Heart right ventricle (tissue), 16 donors: ENCODE measurements at places on chromosomes 4 and X. TPM values are rescaled to one million over a fixed set of nuclear protein-coding genes. Genes with fewer than 3 reads are reported as not detected.
A peak's percentile ranks its signal among the peaks of the same experiment; 100 is the strongest.

The DOK7 gene
- polyA plus RNA-seq, result 61.5 TPM

- no peaks in the 10 kb centered on the region for H3K4me1 ChIP-seq
- no peaks in the 10 kb centered on the region for H3K27me3 ChIP-seq
- H3K27ac ChIP-seq, result no peak overlapping the region
These were observed 501.6 kb upstream of the SMIM31 start for GRCh38 chr4:164252286-164252685.

The FGFBP2 gene
- polyA plus RNA-seq, result 2.3 TPM

- H3K4me1 ChIP-seq, result no peaks in the 10 kb centered on the region
- H3K27ac ChIP-seq, result no peak overlapping the region
- no peak for DNase-seq
These were observed 318.4 kb downstream of the PPP3CA start for GRCh38 chr4:101028886-101029285.

GRCh38 chr4:25109511-25109910 lies 50.7 kb downstream of the SEPSECS start:
- no peaks in the 10 kb centered on the region for H3K36me3 ChIP-seq
- no peak for DNase-seq
- H3K4me3 ChIP-seq, result no peak overlapping the region

DNA sequence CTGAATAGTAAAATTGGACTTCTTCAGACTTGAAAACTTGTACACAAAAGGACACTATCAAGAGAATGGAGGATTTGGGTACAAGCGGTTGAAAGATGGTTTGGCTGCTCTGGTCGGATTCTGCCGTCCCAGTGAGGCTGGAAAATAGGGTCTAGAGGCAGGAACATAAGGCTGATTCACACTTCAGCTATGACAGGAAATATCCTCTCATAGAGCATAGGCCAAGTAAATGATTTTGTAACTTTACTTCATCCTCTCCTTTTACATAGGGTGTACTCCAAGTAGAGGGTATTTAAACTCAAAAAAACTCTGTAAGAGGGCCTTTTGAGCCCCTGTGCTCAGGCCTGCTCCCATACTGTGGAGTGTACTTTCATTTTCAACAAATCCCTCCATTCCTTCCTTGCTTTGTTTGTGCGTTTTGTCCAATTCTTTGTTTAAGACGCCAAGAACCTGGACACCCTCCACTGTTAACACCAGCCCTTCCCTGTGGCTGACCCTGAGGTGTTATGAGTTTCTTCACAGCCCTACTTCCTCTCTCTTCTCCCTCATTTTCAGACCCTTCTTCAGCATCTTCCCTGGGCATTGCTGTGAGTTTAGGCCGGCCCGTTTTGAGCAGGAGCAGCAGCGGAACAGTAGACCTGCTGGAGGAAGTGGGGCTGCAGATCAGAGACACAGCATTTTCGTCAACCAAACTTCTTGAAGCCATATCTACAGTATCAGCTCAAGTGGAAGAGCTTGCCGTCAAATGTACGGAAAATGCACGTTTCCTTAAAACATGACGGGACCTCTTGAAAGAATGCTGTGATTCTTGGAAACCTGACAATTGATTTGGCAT lies 7.2 kb downstream of the PGAM4 start:
- no peak overlapping the region for H3K4me3 ChIP-seq
- no peaks in the 10 kb centered on the region for H3K27me3 ChIP-seq
- H3K27ac ChIP-seq, result no peak overlapping the region
- no peaks in the 10 kb centered on the region for H3K4me1 ChIP-seq

- no peak overlapping the region for H3K4me3 ChIP-seq
- H3K4me1 ChIP-seq, result peaks cover 33% of the 10 kb centered on the region
- H3K27ac ChIP-seq, result no peak overlapping the region
- no peaks in the 10 kb centered on the region for H3K27me3 ChIP-seq
- no peaks in the 10 kb centered on the region for H3K36me3 ChIP-seq
These were observed 37.1 kb downstream of the TRIM2 start for GRCh38 chr4:153241295-153241694.

The PLP1 gene
- polyA plus RNA-seq, result 2.7 TPM

The PLXNB3 gene
- polyA plus RNA-seq, result 8.1 TPM

The CC2D2A gene
- polyA plus RNA-seq, result 3.2 TPM

The SSX2B gene
- not detected for polyA plus RNA-seq

DNA sequence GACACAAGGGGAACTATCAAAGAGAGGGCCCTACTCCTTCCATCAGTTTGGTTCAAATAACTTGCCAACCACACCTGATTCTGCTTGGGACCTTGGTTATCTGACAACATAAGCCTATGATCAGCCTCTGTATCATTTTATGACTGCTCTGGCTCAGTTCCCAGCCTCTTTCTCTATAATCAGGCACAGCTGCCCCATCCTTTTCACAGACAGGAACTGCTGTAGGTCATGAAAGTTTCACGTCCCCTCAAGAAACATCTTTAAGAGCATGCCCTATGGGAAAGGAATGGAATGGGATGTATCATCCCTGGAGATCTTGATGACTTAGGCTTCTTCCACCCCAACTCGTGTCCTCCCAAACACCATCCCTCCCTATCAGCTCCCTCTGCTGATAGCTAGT lies 243.4 kb downstream of the AR start:
- H3K4me3 ChIP-seq, result no peak overlapping the region
- H3K4me1 ChIP-seq, result no peaks in the 10 kb centered on the region
- H3K27me3 ChIP-seq, result no peaks in the 10 kb centered on the region
- no peaks in the 10 kb centered on the region for H3K36me3 ChIP-seq
- H3K27ac ChIP-seq, result no peak overlapping the region

The PCDH7 gene
- 12.2 TPM for polyA plus RNA-seq

The HSFX1 gene
- 0.58 TPM for polyA plus RNA-seq

The MED12 gene
- 10.8 TPM for polyA plus RNA-seq

DNA sequence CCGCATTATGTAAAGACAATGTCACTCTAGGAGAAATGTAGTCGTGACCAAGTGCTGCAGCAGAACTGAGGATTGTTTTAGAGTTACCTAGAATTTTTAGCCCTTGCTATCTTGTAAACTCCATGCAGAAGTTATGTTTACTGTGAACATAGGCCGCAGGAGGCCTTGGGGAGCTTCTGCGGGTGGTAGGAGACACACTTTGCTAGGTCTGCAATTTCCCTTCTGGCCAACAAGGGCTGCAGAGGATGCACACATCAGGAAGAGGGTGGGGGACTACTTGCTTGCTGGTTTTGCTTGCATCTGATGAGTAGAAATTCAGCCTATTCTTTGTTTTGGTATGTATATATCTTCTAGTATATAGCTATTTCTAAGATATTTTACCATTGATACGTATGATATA lies 23.1 kb downstream of the BANK1 start:
- H3K4me1 ChIP-seq, result no peaks in the 10 kb centered on the region
- H3K27ac ChIP-seq, result no peak overlapping the region
- DNase-seq, result no peak

GRCh38 chr4:83591056-83591455 lies 55.1 kb downstream of the GPAT3 start:
- peaks cover 21% of the 10 kb centered on the region for H3K4me1 ChIP-seq
- no peaks in the 10 kb centered on the region for H3K27me3 ChIP-seq
- no peak overlapping the region for H3K4me3 ChIP-seq
- H3K27ac ChIP-seq, result no peak overlapping the region

The WNK3 gene
- 0.36 TPM for polyA plus RNA-seq

- H3K27ac ChIP-seq, result no peak overlapping the region
- H3K27me3 ChIP-seq, result no peaks in the 10 kb centered on the region
- H3K36me3 ChIP-seq, result no peaks in the 10 kb centered on the region
- H3K4me3 ChIP-seq, result no peak overlapping the region
- H3K4me1 ChIP-seq, result no peaks in the 10 kb centered on the region
These were observed 39.7 kb downstream of the VSIG4 start for GRCh38 chrX:66000178-66000577.

The ARMCX5 gene
- 2.2 TPM for polyA plus RNA-seq

DNA sequence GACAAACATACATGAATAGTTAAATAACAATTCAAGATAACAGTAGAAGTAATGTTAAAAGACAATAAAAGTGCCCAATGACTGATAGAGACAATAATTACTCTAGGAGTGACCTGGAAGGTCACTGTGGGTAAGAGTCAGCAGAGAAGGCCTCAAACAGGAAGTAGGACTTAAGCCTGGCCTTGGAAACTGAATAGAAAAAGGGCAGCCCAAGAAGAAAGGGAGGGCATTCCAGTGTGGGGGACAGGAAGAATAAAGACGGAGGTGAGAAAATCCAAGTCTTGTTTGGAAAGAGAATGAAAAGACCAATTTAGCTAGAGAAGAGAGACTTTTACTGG lies 6.0 kb downstream of the P2RY4 start:
- no peak overlapping the region for H3K27ac ChIP-seq
- no peak overlapping the region for H3K4me3 ChIP-seq
- no peak for DNase-seq
- H3K27me3 ChIP-seq, result no peaks in the 10 kb centered on the region
- H3K4me1 ChIP-seq, result no peaks in the 10 kb centered on the region

GRCh38 chrX:153900831-153901752 lies 3.4 kb upstream of the AVPR2 start:
- H3K27me3 ChIP-seq, result peaks cover 64% of the 10 kb centered on the region
- no peaks in the 10 kb centered on the region for H3K4me1 ChIP-seq
- H3K4me3 ChIP-seq, result no peak overlapping the region
- H3K36me3 ChIP-seq, result no peaks in the 10 kb centered on the region

GRCh38 chrX:9947131-9947794 lies 19.9 kb upstream of the CLDN34 start:
- no peak overlapping the region for H3K4me3 ChIP-seq
- H3K36me3 ChIP-seq, result no peaks in the 10 kb centered on the region
- H3K27me3 ChIP-seq, result no peaks in the 10 kb centered on the region
- DNase-seq, result no peak
- no peak overlapping the region for H3K27ac ChIP-seq

- H3K4me3 ChIP-seq, result no peak overlapping the region
- no peaks in the 10 kb centered on the region for H3K36me3 ChIP-seq
- no peaks in the 10 kb centered on the region for H3K4me1 ChIP-seq
- no peak overlapping the region for H3K27ac ChIP-seq
- no peak for DNase-seq
- no peaks in the 10 kb centered on the region for H3K27me3 ChIP-seq
These were observed 13.6 kb downstream of the UVSSA start for GRCh38 chr4:1360423-1361283.

- no peaks in the 10 kb centered on the region for H3K27me3 ChIP-seq
- H3K27ac ChIP-seq, result no peak overlapping the region
- H3K36me3 ChIP-seq, result no peaks in the 10 kb centered on the region
- no peak overlapping the region for H3K4me3 ChIP-seq
- DNase-seq, result no peak
These were observed 1665.0 kb upstream of the TENM3 start for GRCh38 chr4:180578175-180578574.

- H3K27ac ChIP-seq, result no peak overlapping the region
- no peaks in the 10 kb centered on the region for H3K4me1 ChIP-seq
- no peaks in the 10 kb centered on the region for H3K27me3 ChIP-seq
- H3K36me3 ChIP-seq, result no peaks in the 10 kb centered on the region
These were observed 2.3 kb downstream of the XKRX start for GRCh38 chrX:100926453-100926852.

- H3K27me3 ChIP-seq, result no peaks in the 10 kb centered on the region
- H3K36me3 ChIP-seq, result no peaks in the 10 kb centered on the region
- peaks cover 13% of the 10 kb centered on the region for H3K4me1 ChIP-seq
These were observed 601 bp upstream of the FGFBP2 start for GRCh38 chr4:15963576-15963975.

GRCh38 chr4:1174941-1175634 lies 2.7 kb upstream of the SPON2 start:
- no peak for DNase-seq
- H3K36me3 ChIP-seq, result no peaks in the 10 kb centered on the region
- peaks cover 26% of the 10 kb centered on the region for H3K27me3 ChIP-seq
- H3K4me1 ChIP-seq, result peaks cover 14% of the 10 kb centered on the region

The GRIA3 gene
- polyA plus RNA-seq, result 0.22 TPM

DNA sequence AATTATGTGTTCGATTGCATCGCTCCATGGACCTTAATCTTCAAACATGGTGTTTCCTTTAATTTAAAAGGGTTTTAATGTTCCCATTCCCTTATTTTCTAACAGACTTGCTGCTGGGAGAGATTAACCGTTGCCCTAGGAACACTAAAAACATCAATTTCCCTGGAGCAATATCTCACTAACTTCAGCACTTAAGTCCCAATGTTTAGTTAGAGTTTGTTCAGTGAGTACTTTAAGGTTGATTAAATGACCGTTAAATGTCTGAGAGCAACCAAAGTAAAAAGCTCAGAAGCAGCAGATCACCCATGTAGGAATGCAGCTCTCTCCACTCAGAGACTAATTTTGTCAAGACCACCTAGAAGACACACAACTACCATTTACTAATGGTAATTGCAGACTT lies 111.2 kb upstream of the PDE5A start:
- no peaks in the 10 kb centered on the region for H3K36me3 ChIP-seq
- H3K27ac ChIP-seq, result peak overlapping the region; percentile 40
- no peak for DNase-seq

GRCh38 chr4:8725071-8725841 lies 132.7 kb downstream of the CPZ start:
- DNase-seq, result no peak
- no peak overlapping the region for H3K27ac ChIP-seq
- H3K4me1 ChIP-seq, result no peaks in the 10 kb centered on the region
- peaks cover 76% of the 10 kb centered on the region for H3K27me3 ChIP-seq
- H3K36me3 ChIP-seq, result no peaks in the 10 kb centered on the region

The RNF128 gene
- not detected for polyA plus RNA-seq

- no peaks in the 10 kb centered on the region for H3K36me3 ChIP-seq
- no peaks in the 10 kb centered on the region for H3K27me3 ChIP-seq
- H3K4me3 ChIP-seq, result no peak overlapping the region
- no peaks in the 10 kb centered on the region for H3K4me1 ChIP-seq
These were observed 107.7 kb downstream of the FRMPD4 start for GRCh38 chrX:12245650-12246645.

The GASK1B gene
- 24.1 TPM for polyA plus RNA-seq

DNA sequence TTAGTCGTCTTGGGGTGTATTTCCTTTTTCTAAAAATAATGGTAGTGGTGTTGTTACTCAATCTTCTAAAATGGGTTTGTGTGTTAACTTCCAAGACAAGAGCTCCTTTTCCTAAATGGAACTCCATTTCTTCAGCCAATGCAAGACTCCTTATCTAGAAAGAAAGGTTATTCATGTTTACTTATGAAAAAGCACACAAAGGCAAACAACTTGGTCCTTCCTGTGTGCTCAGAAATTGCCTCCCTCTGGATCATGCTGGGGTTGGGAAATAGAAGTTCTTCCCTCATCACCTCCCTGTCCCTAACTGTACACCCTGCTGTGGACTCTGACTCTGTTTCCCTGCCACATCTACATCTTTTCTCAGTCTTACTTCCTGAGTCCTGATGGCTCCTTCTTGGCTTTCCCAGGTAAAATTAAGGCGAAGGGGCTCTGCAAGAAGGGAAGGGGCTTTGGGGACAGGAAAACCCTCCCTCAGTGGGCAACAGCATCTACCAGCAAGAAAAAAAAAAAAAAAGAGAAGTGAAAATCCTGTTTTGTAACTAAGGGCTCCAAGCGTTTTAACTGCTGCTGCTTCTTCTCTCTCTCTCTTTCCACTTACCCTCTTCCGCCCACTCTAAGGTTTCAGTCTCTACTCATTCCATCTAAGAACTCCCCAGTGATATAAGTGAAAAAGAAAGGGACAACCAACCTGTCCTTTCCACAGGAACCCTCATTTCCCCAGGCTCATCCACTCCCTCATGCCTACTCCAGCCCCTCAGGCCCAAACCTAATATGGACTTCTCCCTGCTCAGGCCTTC lies 19.8 kb upstream of the TASL start:
- H3K27ac ChIP-seq, result no peak overlapping the region
- H3K4me3 ChIP-seq, result no peak overlapping the region
- DNase-seq, result no peak
- H3K36me3 ChIP-seq, result no peaks in the 10 kb centered on the region

GRCh38 chr4:159267869-159268285 lies 165.0 kb downstream of the RAPGEF2 start:
- no peaks in the 10 kb centered on the region for H3K27me3 ChIP-seq
- H3K4me1 ChIP-seq, result peaks cover 52% of the 10 kb centered on the region
- H3K36me3 ChIP-seq, result no peaks in the 10 kb centered on the region
- H3K27ac ChIP-seq, result peak overlapping the region; percentile 67

- H3K4me3 ChIP-seq, result no peak overlapping the region
- H3K4me1 ChIP-seq, result no peaks in the 10 kb centered on the region
- H3K27ac ChIP-seq, result no peak overlapping the region
- no peaks in the 10 kb centered on the region for H3K36me3 ChIP-seq
These were observed 18.4 kb downstream of the MAGEB17 start for GRCh38 chrX:16185725-16186136.

The SPATA18 gene
- 0.80 TPM for polyA plus RNA-seq

The FAT1 gene
- polyA plus RNA-seq, result 43.2 TPM

The EDA gene
- 3.1 TPM for polyA plus RNA-seq
